Ammon's horn (tissue), 1 donor: ENCODE measurements at places on chromosomes 6 and 20.
A peak's percentile ranks its signal among the peaks of the same experiment; 100 is the strongest.

- no peak for DNase-seq
Observed at GRCh38 chr6:45366534-45366933, 11.2 kb downstream of the SUPT3H start.

GRCh38 chr20:39533858-39534257 lies 571.7 kb downstream of the DHX35 start:
- DNase-seq = no peak

GRCh38 chr6:132143258-132143657 lies 192.1 kb upstream of the CCN2 start:
- no peak for DNase-seq

DNA sequence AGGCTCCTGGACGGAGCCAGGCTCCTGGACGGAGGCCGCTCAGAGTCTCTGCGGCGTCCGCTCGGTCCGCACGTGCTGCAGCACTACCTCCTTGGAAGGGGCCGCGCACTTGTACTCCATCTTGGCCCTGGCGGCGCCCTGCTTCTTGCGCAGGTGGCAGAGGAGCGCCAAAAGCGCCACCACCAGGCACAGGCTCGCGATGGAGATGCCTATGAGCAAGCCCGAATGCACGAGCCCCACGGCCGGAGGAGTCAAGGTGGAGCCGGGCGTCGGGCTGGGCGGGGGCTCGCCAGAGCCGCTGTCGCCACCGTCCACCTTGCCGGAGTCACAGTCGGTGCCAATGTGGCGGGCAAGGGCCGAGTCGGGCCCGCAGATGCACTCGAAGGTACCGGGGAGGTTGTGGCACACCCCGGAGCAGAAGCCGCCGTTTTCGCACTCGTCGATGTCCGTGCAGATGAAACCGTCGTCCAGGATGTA lies 1.7 kb downstream of the THBD start:
- DNase-seq = no peak

- no peak for DNase-seq
Observed at GRCh38 chr20:49207076-49207475, 12.1 kb upstream of the DDX27 start.

- DNase-seq = no peak
Observed at GRCh38 chr20:12019715-12020114, 102.0 kb downstream of the BTBD3 start.

- no peak for DNase-seq
Observed at GRCh38 chr6:25998379-25998778, 35.8 kb downstream of the TRIM38 start.

DNA sequence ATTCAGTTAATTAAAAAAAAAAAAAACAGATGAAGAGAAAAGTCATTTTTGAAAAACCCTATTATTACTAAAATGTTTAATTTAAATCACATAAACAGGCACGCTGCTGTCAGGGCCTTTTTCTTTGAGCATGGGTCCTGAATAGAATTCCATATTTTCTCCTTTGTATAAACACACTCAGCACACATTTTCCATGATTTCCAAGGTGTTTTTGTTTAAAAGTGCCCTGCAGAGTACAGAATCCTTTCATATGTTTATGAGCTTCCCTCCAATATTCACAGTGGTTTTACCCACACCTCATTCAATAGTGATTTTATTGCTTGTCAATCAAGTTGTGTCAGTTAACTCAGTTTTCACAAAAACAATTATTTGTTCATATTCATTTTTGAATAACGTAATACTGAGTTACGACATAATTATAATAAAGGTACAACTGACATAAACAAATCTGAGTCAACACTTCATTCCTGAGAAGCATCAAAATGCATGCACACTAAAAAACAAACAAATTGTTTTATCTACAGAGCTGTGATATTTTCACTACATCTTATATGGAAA lies 15.2 kb downstream of the SLC35B3 start:
- no peak for DNase-seq

GRCh38 chr6:92756912-92757311 lies 662.4 kb downstream of the EPHA7 start:
- DNase-seq = no peak

- DNase-seq = no peak
Observed at GRCh38 chr6:159097256-159097655, 52.5 kb upstream of the TAGAP start.

GRCh38 chr6:151284012-151284411 lies 44.2 kb downstream of the AKAP12 start:
- no peak for DNase-seq

- no peak for DNase-seq
Observed at GRCh38 chr6:79048611-79049010, 29.4 kb downstream of the PHIP start.

- no peak for DNase-seq
Observed at GRCh38 chr20:3930265-3931206, 41.3 kb downstream of the PANK2 start.

DNA sequence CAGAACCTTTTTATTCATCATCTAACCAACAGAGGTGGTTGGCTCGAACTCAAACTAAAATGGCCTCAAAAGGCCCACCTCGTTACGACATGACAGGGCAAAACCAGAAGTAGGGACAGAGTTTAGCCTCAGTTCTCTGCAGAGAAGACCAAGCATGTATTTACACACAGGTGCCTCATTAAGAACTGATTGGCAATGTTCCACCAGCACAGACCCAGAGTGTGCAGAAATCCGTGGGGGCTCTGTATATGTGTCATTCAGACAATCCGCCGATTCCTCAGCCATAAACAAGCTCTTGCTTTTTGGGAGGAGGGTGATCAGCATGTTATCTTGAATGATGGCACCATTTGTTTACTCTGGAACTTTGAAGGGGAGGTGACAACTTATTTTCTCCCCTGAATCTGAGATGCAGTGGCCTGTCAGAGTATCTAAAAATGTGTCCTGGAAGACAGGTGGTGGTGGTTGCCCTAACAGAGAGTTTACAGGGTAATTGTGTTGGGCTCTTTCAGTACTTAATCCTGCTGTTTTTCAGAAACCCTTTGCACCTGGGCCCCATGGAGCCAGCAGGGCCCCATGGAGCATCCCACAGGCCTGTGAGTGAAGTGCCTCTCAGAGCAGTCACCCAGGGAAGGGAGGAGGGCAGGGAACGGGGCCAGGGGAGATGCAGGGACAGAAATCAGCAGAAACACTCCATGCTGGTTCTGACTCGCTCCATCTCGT lies 29.1 kb upstream of the C20orf203 start:
- DNase-seq = no peak

DNA sequence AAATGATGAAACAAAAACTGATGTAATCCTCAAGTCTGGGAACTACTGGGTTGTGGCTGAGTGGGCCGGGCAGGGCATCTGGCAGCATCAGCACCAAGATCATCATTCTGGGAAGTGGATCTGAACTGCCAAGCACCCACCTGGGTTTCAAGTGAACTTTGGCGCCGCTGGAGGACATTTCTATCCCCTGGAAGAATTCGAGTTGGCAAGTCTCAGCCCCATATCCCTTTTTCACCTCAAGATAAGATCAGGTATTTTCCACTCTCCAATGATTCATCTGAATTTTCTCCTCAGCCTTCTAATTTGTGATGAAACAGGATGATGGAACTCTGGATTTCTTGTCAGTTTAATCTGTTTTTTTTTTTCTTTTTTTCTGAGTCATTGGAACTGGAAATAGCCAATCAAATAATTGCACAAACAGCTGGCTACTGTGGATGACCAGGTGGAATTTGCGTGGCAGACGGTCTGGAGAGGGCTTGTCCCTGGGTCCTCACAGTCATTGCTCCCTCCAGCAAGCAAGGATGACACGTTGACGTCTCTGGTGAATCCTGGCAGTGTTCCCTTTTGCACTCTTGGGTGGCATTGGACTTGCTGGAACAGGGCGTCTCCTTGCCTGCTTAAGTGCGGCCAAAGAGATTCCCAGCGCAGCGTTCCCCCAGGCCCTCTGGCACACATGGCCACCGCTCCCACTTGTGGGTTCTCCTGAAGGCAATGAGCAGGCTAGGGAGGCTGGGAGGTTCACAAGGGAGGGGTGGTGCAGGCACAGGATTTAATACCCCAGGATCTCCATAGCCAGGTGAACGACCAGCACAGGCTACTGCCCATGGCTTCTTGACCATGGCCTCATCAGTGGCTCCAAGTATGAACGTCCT lies 80.4 kb downstream of the DHX35 start:
- DNase-seq = no peak

DNA sequence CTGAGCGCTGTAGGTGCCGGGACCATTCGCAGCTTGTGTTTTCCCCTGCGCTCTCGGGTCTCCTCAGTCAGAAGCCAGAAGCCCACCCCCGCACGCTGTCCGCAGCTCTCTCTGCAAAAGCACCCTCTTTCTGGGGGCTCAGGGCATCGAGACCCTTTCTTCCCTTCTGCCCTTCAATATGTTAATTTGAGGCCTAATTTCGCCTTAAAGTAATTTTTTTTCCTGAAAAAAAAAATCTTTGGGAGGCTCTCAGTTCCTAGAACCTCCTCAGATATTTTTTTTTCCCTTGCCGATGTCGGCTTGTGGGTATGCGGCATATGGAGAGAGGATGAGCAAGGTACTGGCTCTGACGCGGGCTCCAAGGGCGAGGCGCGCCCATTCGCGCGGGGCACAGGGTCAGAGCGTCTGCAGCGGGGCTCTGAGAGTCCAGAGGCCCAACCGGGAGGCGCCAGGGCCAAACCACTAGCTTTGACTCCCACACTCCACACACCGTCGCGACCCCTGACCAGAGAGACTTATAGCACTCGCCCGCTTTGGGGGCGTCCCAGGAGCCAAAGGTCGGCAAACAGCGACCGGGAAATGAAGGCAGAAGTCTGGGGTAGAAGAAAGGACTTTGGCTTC lies 893 bp downstream of the PRDM13 start:
- DNase-seq = no peak

DNA sequence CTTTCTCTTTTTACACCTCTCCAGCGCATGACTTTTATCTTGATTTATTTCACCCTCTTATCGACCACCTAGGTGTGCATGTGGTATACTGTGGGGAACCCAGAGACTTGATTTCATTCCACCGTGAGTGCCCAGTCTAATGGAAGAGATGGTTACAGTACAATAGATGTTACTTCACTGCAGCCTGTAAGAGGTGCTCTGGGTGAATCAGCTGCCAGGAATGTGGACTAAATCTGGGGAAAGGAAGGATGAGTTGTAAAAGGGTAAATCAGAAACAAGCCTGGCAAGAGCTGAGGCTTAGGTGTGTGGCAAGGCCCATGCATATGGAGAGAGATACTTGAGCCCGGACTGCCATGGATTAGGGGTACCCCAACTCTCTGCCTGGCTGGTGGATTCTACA lies 7.4 kb downstream of the STK35 start:
- DNase-seq = no peak

DNA sequence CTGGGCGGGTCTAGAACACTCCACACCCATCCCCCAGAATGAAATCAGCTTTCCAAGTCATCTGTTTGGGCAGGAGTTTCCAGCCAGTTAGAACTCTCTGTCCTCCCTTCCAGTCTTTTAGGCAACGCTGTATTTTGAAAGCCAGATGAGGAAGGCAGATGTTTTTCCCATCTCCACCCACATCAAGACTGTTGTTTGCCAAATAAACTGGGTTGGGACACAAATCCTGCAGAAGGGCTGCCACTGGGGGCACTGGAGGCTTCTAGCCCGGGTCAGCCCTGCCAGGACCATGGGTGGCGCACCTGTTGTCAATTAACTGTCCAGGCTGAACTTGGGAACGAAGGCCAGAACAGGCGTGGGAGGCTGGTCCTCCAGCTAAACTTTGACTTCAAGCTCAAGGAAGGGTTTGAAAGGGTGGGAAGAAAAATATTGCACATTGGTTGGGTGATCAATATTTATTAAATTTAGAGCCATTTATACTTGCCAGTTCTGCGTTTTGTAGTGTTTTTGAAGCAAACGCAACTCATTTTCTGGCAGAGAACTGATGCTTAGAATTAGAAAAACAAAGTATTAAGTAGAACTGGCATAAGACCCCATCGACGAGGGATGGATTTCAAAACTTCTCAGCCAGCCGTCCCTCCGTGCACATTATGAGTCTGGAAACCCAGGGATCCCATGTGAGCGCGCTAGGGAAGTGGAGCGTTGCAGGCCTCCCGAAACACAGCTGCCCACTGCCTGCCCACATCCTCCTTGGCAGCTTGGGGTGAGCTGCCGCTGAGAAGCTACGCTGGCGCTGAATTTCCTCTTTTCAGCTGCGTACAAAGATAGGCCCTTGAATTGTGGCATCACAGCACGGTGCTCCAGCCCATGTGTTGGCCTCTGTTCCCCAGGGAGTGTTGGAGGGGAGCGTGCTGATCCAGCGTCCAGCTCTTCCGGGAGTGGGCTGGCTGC lies 297.4 kb downstream of the QKI start:
- DNase-seq = peak; percentile 84

- no peak for DNase-seq
Observed at GRCh38 chr6:67221226-67221625, 1413.9 kb upstream of the ADGRB3 start.

- DNase-seq = no peak
Observed at GRCh38 chr6:112302142-112302705, 44.9 kb upstream of the RFPL4B start.

DNA sequence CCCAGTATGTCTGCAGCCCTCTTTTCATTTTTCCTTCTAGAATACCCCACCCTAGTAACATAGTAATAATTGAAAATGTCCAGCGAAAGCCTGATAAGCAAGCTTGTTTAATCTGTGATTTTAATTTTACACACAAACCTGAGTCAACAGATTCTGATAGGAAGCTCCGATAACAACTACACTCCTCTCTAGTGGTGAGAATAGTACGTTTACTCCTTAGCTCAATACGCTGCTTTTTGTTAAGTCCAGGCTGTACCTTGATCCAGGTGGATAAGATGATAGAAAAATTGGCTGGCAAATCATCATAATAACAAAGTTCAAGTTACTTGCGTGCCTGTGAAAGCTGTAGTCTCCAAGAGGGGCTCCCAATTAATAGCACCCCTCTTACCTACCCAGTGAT lies 25.5 kb upstream of the DCBLD1 start:
- no peak for DNase-seq

GRCh38 chr6:10073341-10073740 lies 341.5 kb downstream of the TFAP2A start:
- no peak for DNase-seq

DNA sequence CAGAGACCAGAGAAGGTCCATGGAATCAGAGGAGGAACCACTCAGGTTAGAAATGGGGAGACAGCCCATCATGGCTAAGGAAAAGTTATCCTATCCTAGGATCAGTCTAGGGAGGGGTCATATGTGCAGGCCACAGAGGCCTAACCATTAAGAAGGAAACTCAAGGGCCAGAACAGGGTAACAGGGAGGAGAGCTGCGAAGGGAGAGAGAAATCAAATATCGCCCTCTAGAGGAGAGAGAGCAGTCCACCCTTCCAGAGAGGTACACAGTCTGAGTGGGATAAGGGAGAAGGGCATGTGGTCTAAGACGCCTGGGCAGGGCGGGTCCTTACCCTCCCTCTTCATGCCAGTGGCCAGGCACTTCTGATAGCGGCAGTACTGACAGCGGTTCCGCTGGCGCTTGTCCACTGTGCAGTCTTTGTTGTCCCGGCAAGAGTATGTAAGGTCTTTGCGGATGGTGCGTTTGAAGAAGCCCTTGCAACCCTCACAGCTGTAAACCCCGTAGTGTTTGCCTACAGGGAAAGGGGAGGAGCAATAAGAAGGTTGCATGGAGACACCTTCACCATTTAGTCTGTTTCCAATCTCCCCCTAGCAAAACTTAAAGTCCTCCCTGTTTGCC lies 2.9 kb downstream of the RXRB start:
- peak; percentile 79 for DNase-seq

- DNase-seq = no peak
Observed at GRCh38 chr20:32252189-32252588, 25.3 kb upstream of the KIF3B start.
